Stimulated activated CD8-positive, alpha-beta memory T cell treated with anti-CD3 and anti-CD28 coated beads, Interleukin-4, amount 100 ng/mL, for 4 hours (primary cell): ENCODE measurements at places on chromosomes 1 and 21.
A peak's percentile ranks its signal among the peaks of the same experiment; 100 is the strongest.

GRCh38 chr1:2381741-2382620, 9.4 kb downstream of the MORN1 start:
- peak; percentile 48 for DNase-seq

DNA sequence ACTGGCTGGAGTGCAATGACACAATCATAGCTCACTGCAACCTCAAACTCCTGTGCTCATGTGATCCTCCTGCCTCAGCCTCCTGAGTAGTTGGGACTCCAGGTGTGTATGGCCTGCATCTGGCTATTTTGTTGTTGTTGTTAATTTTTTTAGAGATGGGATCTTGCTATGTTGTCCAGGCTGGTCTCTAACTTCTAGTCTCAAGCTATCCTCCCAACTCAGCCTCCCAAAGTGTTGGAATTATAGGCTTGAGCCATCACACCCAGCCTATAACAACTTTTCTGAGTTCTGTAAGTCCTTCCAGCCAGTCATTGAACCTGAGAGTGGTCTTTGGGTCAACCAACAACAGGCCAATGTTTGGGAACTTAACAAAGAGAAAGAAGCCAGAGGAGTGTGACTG, 11.2 kb upstream of the PGBD2 start:
- DNase-seq: no peak

GRCh38 chr1:51842261-51842660, 36.3 kb downstream of the NRDC start:
- DNase-seq: no peak

- DNase-seq: no peak
These were observed 40.3 kb upstream of the SPOCD1 start for GRCh38 chr1:31856140-31856539.

DNA sequence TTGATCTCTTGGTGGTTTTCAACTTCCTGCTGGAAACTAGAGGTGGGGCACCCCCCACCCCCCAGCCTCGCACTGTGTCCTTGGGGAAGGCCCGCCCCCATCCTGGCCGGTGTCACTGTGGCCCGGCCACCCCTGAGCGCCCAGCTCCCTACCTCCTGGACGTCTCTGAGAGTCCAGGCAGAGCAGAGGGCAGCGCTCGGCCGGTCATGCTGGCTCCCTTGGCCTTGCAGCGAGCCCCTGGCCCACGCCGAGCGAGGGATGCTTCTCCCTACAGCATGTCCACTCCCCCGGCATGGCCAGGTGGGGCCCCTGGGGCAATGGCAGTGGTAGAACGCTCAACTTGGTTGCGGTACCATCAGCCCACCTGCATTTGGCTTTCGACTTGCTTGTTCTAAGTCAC, 28.7 kb upstream of the TRAPPC10 start:
- no peak for DNase-seq

- no peak for DNase-seq
These were observed 18.8 kb upstream of the DIP2A start for GRCh38 chr21:46439906-46440305.

DNA sequence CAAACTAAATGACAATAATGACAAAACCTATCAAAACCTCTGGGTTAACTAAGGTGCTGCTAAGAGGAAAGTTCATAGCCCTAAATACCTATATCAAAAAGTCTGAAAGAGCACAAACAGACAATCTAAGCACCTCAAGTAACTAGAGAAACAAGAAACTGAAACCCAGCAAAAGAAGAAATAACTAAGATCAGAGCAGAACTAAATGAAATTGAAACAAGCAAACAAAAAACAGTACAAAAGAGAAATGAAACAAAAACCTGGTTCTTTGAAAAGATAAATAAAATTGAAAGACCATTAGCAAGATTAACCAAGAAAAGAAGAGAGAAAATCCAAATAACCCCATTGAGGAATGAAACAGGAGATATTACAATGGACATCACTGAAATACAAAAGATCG, 44.8 kb upstream of the KIAA0040 start:
- DNase-seq: no peak

GRCh38 chr1:6599141-6599975, 3.3 kb downstream of the KLHL21 start:
- no peak for DNase-seq

GRCh38 chr1:166488327-166488726, 321.5 kb upstream of the FAM78B start:
- DNase-seq: no peak
